ENCODE measurements at places on chromosomes 11 and 22. TPM values are rescaled to one million over a fixed set of nuclear protein-coding genes. Genes with fewer than 3 reads are reported as not detected.

The FOLH1 gene
- not detected for total RNA-seq

The LMF2 gene
- 59.3 TPM for total RNA-seq

The SEC14L2 gene
- 9.4 TPM for total RNA-seq

- DNase-seq: no peak
Measured at GRCh38 chr11:75347781-75348566, 3.5 kb downstream of the ARRB1 start.

DNA sequence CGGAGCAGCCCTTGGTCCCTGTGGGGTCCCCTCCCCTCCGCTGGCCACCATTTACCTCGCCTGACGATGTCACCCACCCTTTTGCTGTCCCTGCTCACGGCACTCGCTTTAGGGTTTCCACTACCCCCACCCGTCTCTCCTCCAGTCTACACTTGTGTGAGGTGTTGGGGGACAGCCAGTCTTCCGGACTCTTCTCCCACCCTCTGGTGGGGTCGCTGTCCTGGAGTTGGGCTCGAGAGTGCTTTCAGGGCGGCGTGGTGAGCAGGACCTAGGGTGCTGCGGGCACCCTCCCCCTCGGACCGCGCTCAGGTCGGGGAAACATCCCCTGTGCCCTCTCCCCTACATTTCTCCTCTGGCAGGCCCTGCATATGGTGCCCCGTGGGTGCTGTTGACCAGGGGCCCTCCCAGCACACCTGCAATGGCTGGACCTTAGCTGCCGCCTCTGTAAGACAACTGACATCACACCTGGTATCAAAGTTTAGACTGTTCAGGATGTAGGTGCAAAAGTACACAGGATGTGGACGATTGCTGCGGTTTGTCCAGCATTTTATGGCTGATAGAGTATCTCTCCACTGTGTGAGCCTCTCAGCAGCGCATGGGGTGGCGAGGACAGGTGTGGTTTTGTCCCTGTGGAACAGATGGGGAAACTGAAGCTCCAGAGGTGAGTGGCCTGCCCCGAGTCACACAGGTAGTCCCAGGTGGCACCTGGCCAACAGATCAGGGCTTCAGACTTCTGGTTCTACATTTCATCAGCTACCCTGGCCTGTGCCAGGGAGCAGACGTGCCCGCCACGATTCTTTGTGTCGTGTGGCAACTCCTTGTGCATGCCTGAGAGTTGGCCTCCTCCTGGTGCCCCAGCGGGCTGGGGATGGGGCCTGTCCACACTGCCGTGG is 1.2 kb downstream of the GRK2 start:
- no peak for DNase-seq

DNA sequence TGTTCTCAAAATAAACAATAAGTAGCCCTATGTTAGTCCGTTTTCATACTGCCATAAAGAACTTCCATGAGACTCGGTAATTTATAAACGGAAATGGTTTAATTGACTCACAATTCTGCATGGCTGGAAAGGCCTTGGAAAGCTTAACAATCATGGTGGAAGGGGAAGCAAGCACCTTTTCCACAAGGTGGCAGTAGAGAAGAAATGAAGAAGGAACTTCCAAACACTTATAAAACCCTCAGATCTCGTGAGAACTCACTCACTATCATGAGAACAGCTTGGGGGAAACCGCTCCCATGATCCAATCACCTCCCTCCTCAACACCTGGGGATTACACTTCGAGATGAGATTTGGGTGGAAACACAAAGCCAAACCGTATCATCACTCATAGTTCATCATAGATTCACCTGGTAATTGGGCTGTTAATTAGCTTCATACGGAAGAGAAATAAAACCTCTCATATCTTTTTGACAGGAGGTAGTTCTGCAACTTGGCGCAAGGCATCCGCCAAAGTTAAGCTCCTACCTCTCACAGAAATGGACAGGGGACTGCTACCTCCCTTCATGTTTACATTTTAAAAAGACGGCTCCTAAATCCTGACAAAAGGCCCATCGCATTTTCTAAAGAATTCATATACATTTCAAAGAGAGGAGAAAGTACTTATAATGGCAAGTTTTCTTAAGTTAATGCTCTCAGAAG is 49.0 kb downstream of the MUC15 start:
- no peak for DNase-seq

- DNase-seq: no peak
Measured at GRCh38 chr11:134441706-134442105, 29.7 kb upstream of the B3GAT1 start.

DNA sequence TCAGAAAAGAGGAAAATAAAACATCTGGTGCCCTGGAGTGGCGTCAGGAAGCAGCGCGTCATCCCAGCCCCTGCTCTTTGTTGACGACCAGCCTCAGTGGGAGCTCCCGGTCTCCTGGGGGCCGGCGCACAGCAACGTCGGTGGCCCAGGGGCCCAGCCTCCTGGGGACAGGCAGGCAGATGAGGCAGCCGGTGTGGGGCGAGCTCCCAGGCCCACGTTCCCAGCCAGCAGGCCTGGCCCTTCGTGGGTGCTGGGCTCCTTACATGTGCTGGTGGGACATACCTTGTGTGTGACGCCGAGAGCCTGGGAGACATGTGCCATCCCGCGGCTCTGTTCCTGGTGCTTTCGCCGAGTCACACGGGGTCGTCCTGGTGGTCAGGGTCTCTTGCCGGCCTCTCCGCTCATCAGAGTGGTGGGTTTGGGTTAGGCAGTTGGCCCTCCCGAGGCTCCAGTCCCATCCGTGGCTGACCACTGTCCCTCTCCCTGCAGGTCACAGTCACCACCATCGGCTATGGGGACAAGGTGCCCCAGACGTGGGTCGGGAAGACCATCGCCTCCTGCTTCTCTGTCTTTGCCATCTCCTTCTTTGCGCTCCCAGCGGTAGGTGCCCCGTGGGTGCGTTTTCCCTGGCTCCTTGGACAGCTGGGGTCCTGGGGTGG is 116.7 kb downstream of the KCNQ1OT1 start:
- DNase-seq: no peak

DNA sequence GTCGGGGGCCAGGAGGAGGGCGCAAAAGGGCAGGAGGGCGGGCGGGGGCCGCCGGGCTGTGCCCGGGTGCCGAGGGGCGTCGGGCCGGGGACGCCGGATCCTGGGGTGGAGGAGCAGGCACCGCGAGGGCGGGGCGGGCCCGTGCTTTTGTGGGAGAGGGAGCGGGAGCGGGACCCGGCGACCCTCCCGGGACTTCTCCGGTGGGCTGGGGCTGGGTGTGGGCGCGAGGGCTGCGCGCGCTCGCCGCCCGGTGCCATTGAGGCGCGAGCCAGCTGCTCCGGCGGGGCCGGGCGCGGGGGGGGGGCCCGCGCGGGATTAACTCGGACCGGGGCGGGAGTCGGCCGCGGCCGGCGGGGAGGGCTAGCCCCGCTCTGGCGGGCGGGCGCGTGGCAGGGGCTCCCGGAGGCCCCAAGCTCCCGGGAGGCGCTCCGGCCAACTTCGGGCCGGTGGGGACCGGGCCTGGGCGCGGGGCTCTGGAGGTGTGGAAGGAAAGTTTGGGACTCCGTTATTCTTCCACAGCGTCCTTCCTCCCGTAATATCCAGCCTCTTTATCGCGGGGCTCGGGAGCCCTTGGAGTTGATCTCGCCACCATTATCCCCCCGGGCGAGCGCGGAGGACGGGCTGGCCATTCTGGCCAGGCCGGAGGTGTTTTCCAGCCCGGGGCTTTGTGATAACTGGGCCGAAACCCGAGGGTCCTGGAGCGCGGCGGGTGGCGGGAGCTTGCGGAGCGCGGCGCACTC is 936 bp downstream of the CECR2 start:
- no peak for DNase-seq
